ENCODE measurements at places on chromosomes 16 and 17.

DNA sequence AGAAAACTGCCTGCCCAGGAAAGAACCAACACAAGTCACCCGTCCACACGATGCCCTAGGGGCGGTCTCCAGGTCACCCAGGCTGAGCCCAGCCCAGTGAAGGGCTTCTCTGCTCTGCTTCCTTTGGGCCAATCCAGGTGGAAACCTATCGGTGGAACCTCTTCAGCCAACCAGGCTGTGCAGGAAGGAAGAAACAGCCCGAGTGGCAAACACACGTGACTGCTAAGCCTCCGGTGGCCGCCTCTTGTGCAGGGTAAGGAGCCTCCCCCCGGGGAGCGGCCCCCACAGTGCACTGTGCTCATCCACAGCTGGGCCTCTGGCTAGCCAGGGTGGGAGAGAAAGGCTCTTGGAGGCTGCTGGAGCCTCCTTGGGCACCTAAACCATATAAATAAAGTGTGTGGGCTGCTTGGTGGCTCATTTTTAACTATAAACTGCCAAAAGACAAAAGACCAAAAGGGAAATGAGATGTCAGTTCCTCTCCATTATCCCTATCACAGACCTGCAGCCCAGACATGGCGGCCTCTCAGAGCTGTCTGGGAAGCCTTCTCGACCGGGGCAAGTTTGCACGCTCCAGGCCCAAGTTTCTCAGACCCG lies 2.4 kb downstream of the RTN4RL1 start:
- H3K36me3 ChIP-seq, result no peaks in the 10 kb centered on the region
- H3K27me3 ChIP-seq, result no peaks in the 10 kb centered on the region
- no peak for DNase-seq

GRCh38 chr16:19033761-19034160 lies 33.7 kb upstream of the COQ7 start:
- H3K36me3 ChIP-seq, result no peaks in the 10 kb centered on the region
- H3K4me3 ChIP-seq, result no peak overlapping the region
- H3K27me3 ChIP-seq, result no peaks in the 10 kb centered on the region
- H3K27ac ChIP-seq, result no peak overlapping the region
- DNase-seq, result no peak

GRCh38 chr17:50129728-50130558 lies at the start of gene SAMD14:
Gene SAMD14, minus strand, starts transcription at chr17:50130160. Its CDS starts 5,201 bp downstream, at chr17:50124959.
- H3K4me1 ChIP-seq, result peaks cover 10% of the 10 kb centered on the region
- DNase-seq, result no peak
- H3K4me3 ChIP-seq, result peak within 1 kb of the TSS; percentile 72
- peaks cover 9% of the 10 kb centered on the region for H3K27me3 ChIP-seq
- H3K27ac ChIP-seq, result no peak within 1 kb of the TSS

- H3K4me1 ChIP-seq, result no peaks in the 10 kb centered on the region
- H3K27ac ChIP-seq, result peak overlapping the region; percentile 85
- no peaks in the 10 kb centered on the region for H3K27me3 ChIP-seq
- peak; percentile 57 for DNase-seq
- H3K4me3 ChIP-seq, result no peak overlapping the region
- H3K36me3 ChIP-seq, result no peaks in the 10 kb centered on the region
Measured at GRCh38 chr16:28324235-28324886, 32.0 kb downstream of the SBK1 start.

DNA sequence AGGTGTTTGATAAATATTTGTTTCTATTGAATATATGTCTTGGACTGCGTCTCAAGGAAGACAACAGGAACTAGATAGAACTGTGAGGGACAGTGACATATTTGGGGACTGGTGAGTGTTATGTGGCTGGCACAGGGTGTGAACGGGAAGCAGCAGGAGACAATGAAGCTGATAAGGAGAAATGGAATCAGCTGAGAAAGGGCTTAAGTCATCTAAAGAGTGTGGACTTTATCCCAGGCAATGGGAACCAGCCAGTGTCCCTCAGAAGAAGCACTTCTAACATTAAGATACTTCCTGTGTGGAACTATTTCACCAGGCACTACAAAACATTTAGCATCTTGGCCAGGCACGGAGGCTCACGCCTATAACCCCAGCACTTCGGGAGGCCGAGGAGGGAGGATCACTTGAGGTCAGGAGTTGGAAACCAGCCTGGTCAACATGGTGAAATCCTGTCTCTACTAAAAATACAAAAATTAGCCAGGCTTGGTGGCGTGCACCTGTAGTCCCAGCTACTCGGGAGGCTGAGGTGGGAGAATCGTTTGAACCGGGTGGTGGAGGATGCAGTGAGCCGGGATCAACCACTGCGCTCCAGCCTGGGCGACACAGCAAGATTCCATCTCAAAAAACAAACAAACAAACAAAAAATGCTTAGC lies 41.2 kb downstream of the ARHGAP17 start:
- H3K27me3 ChIP-seq, result no peaks in the 10 kb centered on the region
- no peak overlapping the region for H3K27ac ChIP-seq
- no peaks in the 10 kb centered on the region for H3K4me1 ChIP-seq
- peaks cover 9% of the 10 kb centered on the region for H3K36me3 ChIP-seq
- DNase-seq, result no peak
- no peak overlapping the region for H3K4me3 ChIP-seq

DNA sequence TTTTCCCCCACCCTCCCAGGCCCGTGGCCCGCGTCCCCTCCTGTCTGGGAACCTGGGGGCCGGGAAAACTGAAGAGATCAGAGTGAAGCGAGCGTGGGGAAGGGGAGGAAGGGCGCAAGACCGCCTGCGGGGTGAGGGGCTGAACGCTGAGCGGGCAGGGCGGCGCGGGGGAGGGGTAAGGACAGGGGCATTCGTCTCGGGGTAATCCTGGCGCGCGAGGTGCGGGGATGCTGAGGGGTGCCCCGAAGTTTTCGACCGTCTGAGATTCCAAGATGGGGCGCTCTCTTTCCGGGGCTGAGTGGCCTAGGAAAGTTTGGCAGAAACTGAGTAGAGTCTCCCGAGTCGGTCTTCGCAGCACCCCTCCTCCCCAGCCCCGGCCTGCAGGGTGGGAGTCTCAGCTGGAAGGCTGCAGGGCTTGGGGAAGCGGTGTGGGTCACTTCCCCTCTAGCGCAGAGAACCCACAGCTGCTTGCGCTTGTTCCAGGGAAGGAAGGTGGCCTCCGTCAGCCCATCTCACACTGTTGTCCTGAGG lies 555 bp downstream of the TTYH2 start:
- peak overlapping the region; percentile 75 for H3K4me3 ChIP-seq
- H3K36me3 ChIP-seq, result no peaks in the 10 kb centered on the region
- no peak for DNase-seq

- no peak overlapping the region for H3K4me3 ChIP-seq
- no peak overlapping the region for H3K27ac ChIP-seq
- no peaks in the 10 kb centered on the region for H3K36me3 ChIP-seq
- no peaks in the 10 kb centered on the region for H3K27me3 ChIP-seq
Measured at GRCh38 chr16:20791923-20792612, 14.2 kb downstream of the ERI2 start.

DNA sequence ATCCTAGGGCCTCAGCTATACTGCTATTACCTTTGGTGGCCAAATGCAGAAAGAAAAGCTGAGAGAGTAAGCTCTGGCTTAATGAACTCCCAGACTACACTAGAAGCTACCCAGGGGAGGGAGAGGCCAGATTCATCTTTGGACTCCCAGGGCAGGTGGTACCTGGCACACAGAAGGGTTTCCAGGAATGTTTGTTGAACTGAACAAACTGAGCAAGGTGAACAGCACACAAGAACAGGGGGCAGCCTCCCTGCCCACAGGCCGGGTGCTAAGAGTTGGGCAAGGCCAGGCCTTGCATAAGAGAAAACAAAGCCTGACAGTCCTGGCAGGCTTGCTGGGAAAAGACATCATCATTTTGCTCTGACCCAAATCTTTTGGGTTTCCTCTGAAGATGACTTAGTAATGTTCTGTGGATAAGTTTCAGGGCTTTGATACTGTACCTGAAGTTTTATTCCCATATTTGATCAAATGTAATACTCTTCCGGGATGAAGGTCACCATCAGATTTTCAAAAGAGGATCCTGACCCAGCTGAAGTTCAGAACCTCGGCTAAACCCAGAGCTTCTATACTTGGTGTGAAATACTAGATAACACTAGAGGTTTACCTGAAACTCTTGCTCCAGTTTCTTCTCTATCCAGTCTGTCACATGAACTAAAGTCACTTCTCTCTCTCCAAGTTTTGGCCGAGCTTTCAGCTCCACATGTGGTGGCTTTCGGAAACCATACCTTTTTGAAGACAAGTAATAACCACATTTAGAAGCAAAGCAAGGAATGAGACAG lies 20.5 kb upstream of the ERN1 start:
- H3K27ac ChIP-seq, result peak overlapping the region; percentile 22
- no peaks in the 10 kb centered on the region for H3K27me3 ChIP-seq
- DNase-seq, result peak; percentile 41
- no peak overlapping the region for H3K4me3 ChIP-seq
- H3K4me1 ChIP-seq, result no peaks in the 10 kb centered on the region
